Suprapubic skin (tissue), 4 donors: ENCODE measurements at places on chromosomes 6 and 20.

GRCh38 chr20:4729265-4729664 is 7.6 kb downstream of the PRND start:
- DNase-seq, result no peak

DNA sequence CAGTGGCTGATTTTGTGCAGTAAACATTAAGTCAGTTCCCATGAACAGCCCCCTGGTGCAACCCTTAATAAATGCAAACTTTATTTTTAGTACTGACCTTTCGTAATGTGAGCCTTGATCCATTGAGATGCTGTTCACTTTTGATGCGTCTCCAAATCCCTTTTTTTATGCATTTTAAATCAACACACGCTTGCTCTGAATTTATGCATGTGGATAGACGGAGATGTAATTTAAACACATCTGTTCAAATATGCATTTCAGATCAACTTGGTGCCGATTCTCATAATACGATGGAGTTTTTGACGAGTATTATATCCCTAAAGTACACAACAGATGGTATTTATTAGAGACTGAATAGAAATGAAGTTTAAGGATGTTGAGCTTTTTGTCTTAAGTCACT is 505.7 kb downstream of the CDKAL1 start:
- DNase-seq, result no peak

GRCh38 chr6:162372106-162372505 is 355.5 kb downstream of the PRKN start:
- no peak for DNase-seq

- no peak for DNase-seq
Measured at GRCh38 chr6:39881851-39882530, 52.3 kb downstream of the MOCS1 start.

DNA sequence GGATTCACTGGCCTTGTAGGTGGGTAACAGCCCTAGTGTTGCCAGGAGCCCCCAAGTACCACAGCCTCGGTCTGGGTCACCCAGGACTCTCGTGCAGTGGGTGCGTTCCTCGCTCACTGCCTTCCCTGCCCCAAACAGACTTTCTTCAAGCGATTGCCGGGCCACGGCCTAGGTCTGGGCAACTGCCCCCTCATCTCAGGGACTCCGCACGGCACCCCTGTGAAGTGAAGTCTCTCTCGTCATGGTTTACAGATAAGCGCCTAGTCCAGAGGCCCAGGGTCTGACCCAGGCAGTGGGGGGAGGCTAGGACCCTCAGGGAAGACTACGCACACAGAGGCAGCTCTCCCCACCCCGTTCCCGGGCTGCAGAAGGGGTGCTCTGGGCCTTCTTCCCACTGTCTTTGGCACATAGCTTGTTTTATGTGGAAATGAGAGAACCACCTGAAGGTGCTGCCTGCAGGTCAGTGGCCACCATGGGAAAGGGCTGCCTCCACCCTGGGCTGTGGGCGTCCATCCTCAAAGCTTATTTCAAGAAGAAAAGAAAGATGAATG is 220.8 kb downstream of the ERMARD start:
- peak; percentile 34 for DNase-seq

- DNase-seq, result no peak
Measured at GRCh38 chr6:12097791-12098190, 85.7 kb downstream of the HIVEP1 start.

- DNase-seq, result no peak
Measured at GRCh38 chr6:128725271-128726233, 157.4 kb upstream of the LAMA2 start.

DNA sequence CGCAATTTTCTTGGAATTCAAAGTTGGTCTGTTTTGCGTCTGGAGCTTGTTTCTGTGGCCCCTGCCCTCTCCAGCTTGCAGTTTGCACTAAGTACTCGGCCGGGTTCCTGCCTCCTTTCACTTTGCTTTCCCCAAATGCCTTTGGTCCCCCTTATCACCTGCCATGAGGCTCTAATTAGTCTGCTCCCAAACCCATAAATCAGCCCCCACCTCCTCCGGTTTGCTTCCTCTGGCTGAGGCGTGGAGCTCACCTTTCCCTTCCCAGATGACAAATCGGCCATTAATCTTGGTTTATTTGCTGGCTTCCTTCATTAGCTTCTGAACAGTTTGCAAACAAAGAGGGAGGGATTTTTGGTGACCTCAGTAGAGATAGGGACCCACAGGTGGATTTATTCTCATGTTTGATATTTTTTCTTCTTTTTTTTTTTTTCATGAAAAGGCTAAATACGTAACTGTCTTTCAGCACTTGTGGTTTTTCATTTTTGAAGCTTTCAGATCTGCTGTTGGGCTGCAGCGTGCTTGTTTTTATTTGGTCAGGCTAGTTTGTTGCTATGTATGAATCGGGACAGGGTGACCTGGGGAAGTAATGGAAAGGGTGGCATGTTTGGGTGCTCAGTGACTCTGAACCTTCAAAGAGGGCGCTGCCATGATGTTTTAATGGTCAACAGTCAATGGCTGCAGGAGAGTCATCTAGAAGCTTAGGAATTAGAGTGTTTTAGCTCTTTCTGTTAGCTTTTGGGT is 121.7 kb upstream of the JAG1 start:
- no peak for DNase-seq

DNA sequence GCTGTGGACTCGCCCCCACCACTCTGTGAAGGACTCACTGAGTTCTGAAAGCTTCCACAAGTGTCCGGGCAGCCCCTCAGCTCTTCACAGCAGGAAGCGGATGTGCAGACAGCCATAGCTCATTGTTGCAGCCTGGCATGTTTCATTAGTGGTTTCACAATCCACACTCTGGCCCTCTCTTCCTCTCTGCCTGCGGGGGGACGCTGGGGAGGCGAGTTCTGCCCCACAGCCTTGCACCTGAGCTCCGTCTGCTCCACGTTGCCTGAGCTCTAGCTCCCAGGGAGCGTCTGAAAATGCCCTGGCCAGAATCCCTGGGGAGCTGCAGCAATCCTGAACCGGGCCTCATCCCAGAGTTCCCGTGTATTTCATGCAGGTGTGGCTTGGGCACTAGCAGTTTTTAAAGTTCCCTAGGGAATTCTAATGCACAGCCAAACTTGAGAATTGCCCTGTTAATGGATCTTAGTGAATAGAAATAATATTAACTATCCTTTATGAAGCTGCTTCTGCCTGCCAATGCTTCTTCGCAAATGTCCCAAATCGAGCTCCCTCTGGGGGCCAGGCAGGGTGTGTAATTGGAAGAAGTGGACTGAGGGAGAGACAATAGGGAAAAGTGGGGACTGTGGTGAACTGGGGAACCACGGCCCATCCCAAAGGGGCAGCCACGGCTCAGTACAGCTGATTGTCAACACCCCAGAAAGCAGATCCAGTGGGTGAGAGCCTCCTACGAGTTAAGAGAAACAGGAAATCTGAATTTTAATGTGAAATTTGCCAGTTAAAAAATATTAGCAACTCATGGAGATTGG is 51.5 kb downstream of the CTCFL start:
- DNase-seq, result peak; percentile 78

DNA sequence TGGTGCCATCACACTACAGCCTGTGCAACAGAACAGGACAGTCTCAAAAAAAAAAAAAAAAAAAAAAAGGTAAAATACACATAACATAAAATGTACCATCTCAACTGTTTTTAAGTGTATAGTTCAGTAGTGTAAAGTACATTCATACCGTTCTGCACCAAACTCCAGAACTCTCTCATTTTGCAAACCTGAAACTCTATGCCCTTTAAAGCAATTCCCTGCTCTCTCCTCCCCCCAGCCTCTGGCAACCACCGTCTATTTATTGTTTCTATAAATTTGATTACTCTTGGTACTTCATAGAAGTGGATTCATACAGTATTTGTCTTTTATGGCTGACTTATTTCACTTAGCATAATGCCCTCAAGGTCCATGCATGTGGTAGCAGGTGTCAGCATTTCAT is 12.9 kb downstream of the RIPOR2 start:
- no peak for DNase-seq

- no peak for DNase-seq
Measured at GRCh38 chr6:2127484-2127911, 117.9 kb downstream of the GMDS start.

DNA sequence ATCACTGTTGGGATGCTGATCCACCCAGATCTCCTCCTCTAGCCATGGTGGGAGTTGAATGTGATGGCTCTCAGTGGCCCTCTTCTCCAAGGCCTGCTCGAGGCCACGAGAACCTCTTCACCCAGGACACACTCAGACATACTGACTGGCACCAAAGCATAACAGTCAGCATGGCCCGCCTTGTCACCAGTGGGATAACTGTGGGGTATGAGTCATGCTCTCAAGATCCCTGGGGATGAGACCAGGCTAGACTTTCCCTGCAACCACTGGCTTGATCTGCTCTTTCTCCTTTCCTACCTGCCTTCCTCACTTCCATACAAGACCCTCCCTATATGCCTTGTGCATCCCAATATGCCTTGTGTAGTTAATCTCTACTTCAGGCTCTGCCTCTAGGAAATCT is 66.8 kb downstream of the RIN2 start:
- no peak for DNase-seq

GRCh38 chr6:89970609-89971337 is 76.5 kb downstream of the GJA10 start:
- DNase-seq, result no peak

- no peak for DNase-seq
Measured at GRCh38 chr20:37902504-37903313, at the start of gene VSTM2L. Gene VSTM2L, plus strand, starts transcription at chr20:37903127. Its CDS starts 224 bp downstream, at chr20:37903351.

- no peak for DNase-seq
Measured at GRCh38 chr6:110629153-110629552, 152.7 kb upstream of the SLC22A16 start.

DNA sequence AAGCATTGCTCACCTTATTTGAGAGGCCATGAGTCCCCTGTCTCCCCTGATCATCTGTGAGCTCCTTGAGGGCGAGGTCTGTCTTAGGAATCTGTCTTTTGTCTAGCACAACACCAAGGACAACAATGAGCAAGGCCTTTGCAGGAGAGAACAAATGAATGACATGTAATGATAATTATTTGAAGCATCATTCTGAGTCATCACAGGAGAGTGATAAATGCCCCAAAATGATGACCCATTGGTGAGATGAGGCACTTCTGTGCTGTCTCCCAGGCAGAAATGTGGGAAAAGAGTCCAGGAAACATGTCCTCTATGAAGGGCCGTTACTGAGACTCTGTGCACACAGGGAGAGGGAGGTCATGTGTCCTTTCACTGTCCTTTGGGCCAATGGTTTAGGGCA is 105.2 kb upstream of the LRFN2 start:
- no peak for DNase-seq

DNA sequence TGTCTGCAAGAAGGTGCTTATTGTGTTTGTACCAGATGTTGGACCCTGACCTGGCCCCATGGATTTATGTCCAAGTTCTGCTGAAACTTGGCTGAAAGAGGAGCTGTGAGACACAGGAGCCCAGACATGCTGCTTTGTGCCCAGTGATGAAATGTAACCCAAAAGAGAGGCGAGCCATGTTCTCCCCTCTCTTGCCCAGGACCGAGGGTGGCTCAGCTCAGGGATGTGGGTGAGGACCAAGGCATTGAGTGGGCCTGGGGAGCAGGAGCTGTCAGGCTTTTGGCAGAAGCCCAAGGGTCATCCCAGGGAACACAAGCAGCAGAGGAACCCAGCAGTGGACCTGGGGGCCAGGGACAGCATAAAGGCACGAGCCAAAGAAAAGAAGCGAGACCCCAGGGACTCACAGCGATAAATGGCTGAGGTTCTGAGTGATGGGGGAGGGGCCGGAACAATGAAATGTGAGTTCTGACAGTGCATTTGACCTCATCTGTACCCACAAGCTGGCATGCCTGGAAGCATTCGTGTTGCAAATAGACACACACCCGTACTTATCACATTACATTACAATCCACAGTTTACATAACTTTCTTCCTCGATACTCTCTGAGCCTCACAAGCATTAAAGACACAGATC is 363.4 kb upstream of the JARID2 start:
- no peak for DNase-seq

DNA sequence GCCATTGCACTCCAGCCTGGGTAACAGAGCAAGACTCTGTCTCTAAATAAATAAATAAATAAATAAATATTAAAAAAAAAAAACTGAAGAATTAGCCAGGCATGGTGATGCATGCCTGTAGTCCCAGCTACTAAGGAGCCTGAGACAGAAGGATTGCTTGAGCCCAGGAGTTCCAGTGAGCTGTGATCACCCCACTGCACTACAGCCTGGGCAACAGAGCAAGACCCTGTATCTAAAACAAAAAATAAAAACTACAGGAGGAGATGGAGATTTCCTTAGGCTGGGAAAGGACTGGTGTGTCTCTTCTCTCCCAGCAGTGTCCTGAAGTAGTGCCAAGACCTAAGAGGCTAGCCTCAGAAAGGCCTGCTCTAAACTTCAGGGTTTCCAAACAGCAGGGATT is 8.1 kb upstream of the GTF3C6 start:
- DNase-seq, result no peak

GRCh38 chr20:18310051-18310450 is 21.7 kb downstream of the ZNF133 start:
- DNase-seq, result no peak

DNA sequence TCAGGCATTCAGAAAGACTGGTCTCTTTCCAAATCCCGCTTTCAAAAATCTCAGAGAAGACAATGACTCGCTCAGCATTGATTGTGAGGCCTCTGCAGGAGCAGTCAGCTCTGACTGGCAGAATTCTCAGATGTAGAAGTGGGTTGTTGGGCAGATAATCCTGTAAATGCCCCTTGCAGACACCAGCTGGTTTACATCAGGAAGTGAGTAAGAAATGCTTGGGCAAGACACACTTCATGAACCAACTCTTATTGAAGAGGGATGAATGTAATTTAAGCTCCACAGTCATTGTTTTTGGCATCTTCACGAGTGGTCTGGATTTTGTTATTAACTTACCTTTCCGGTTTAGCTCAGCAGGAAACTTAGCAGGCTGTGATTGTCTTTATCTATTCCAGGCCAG is 166.6 kb downstream of the PLCB4 start:
- no peak for DNase-seq

- no peak for DNase-seq
Measured at GRCh38 chr20:24779946-24780345, 169.1 kb upstream of the CST7 start.

GRCh38 chr6:90460051-90460450 is 126.8 kb downstream of the MAP3K7 start:
- no peak for DNase-seq

DNA sequence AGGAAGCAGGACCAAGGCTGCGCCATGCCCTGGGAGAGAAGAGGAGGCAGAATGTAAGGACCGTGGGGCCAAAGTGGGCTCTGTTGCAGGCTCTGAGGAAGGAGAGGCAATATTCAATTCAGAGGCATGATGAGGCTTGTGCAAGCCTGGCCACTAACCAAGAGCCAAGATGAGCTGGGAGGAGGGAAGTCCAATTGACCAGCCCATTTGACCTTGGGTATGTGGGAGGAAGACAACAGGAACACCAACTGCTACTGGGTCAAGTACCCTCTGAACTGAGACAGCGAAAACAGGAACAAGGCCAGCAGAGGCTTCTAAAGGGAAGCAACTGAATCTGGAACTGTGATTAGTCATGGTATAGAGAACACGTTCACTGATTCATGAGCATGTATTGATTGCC is 779.6 kb downstream of the MAFB start:
- no peak for DNase-seq

DNA sequence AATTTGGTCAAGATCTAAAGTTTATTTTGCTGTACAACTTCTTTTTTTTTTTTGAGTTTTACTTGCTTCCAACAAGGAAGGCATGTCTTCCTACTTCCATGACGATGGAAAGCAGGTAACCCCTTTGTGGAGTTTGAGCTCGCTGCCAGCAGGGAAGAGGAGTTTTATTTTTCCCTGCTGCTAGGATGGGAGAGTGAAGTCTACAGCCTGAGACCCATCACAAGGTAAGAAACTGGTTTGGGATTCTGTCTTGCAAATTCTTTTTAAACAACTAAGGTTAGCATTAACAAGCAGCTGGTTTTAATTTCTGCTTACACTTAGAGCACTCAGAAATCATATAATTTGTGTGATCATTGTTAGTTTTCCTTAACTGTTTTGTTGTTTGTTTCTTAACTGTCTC is 108.0 kb upstream of the MAP3K4 start:
- DNase-seq, result no peak

- no peak for DNase-seq
Measured at GRCh38 chr20:58297394-58297793, 12.1 kb upstream of the RAB22A start.
